T-cell (primary cell): ENCODE measurements at places on chromosomes 12 and 14. TPM values are rescaled to one million over a fixed set of nuclear protein-coding genes. Genes with fewer than 3 reads are reported as not detected.

Gene RAB35
- total RNA-seq: 75.6 TPM

DNA sequence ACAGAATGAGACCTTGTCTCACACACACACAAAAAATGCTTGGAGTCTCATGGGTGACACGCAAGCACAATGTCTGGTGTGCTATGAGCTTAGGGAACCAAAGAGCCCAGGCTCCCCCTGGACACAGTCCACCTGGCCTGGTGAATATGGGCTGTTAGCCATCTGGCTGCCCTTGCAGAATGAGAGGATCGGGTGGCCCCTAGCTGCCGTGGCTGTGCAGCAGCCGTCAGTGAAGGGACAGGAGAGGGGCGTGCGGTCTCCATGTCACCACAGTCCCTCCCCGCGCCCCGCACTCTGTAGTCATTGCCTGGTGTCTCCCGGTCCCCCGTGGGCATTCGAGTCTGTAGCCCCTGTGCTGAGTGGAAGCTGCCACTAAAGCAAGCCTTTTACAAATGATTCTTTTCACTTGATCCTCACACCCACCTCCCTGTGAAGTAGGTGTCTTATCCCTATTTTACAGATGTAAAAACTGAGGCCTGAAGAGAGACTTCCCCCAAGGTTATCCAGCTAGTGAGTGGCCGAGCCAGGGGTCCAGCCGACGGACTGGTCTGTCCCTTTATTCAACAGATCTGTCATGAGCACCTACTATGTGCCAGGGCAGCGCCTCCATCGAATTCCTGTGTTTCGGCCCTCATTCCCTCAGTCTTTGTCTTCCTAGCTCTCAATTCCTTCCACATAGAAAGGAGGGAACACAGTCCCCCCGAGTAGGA, 18.8 kb downstream of the MVK start:
- no peak for DNase-seq
- no peak overlapping the region for H3K4me3 ChIP-seq
- H3K4me1 ChIP-seq: no peaks in the 10 kb centered on the region
- H3K27ac ChIP-seq: no peak overlapping the region
- H3K27me3 ChIP-seq: no peaks in the 10 kb centered on the region

GRCh38 chr12:81542065-81543010, 216.8 kb downstream of the PPFIA2 start:
- H3K4me3 ChIP-seq: no peak overlapping the region
- H3K27me3 ChIP-seq: no peaks in the 10 kb centered on the region
- no peak overlapping the region for H3K27ac ChIP-seq

- no peak overlapping the region for H3K27ac ChIP-seq
- H3K36me3 ChIP-seq: no peaks in the 10 kb centered on the region
- DNase-seq: no peak
- H3K27me3 ChIP-seq: no peaks in the 10 kb centered on the region
Observed at GRCh38 chr12:127750076-127750840, 516.7 kb upstream of the TMEM132C start.

- H3K4me3 ChIP-seq: no peak overlapping the region
- no peak for DNase-seq
- H3K36me3 ChIP-seq: no peaks in the 10 kb centered on the region
- peaks cover 2% of the 10 kb centered on the region for H3K27me3 ChIP-seq
- no peaks in the 10 kb centered on the region for H3K4me1 ChIP-seq
Observed at GRCh38 chr14:54182419-54183045, 214.3 kb upstream of the CDKN3 start.

Gene SLC6A12
- not detected for total RNA-seq

Gene HECTD4
- total RNA-seq: 58.5 TPM
